Endothelial cell of umbilical vein (primary cell): ENCODE measurements at places on chromosomes 11 and 22. TPM values are rescaled to one million over a fixed set of nuclear protein-coding genes. Genes with fewer than 3 reads are reported as not detected.

- no peak for DNase-seq
Measured at GRCh38 chr11:82765466-82766034, 31.9 kb upstream of the FAM181B start.

DNA sequence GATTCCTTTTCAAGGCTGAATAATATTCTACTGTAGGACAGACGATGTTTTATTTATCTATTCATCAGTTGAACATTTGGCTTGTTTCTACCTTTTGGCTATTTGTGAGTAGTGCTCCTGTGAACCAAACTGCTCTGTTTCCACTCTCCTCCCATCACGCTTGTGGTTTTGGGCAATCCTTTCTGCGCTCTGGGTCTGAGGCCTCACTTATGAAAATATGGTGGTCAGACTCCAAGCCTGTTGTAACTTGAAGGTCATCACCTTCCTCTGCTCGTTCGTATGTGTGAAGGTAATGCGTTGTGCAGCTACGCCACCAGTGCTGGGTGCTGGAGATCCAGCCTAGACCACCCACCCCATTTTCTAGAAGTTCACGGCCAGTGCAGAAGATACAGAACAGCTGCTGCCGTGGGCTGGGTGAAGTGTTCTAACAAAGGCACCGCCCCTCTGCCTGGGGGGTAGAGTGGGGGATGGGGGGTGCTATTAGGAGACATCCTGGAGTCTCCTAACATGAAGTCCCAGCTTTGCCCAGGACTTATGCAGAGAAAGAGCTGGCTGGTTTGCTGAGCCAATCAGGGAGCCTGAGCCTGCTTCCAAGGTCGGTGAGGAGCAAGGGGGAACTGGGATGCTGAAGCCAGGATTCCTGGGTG lies 21.0 kb downstream of the PTPN5 start:
- DNase-seq, result no peak

DNA sequence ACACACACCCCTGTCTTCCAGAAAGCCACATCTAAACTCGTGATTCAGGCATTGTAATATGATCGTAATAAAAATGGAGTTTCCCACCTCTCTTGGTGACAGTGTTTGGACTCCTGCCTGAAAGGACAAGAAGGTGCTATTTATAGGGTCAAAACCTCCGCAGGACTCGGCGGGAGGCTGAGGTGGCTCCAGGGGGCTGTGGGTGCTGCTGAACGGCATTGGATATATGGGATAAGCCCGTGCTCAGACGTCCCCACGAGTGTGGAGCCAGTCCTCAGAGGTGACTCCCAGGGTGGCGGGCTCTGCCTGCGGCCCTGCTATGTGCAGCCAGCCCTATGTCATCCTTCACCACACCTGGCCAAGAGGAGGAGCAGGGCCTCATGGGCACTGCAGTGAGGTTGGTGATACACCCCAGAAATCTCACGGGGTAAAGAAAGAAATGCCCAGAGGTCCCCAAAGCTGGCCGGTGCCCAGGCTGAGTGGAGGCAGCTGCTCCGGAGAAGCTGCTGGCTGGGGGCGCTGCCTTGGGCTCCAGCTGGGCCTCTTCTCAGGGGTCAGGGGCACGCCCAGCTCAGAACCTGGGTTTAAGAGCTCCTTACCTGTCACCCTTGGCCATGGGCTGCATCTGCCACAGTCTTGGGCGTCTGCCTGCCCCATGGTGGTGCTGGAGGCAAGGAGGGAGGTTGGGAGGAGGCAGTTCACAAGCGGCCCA lies 5.1 kb upstream of the OSBPL5 start:
- no peak for DNase-seq

Gene OLFML1
- not detected in 2 replicates for polyA plus RNA-seq
